ENCODE measurements at places on chromosomes 11 and 22.

DNA sequence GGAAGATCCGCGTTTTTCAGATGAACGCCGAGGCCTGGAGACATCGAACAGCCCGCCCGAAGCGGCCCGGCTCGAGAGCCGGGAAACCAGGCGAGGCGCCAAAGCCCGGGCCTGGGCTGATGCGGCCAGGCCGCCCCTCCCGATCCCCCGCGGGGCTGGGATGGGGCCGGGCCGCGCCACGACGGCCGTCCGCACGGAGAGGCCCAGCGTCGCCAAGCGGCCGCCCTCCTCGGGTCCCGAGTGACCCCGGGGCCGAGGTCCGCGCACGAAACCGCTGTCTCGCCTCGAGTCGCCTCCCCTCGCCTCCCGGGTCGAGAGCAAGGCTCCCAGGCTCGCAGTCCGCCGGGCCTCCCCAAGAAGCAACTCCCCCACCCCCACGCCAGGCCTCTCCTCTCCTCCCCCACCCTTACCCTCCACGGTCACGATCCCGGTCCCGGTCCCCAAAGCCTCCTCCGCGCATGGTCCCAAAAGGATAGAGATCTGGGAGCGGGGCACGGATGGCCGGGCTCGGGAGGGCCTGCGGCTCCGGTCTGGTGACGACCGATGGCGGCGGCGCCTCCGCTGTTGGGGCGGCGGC is 482 bp downstream of the DDX17 start:
- peak overlapping the region; percentile 83 for H3K4me3 ChIP-seq
- H3K27ac ChIP-seq: peak overlapping the region; percentile 99
- H3K4me1 ChIP-seq: peaks cover 47% of the 10 kb centered on the region
- DNase-seq: peak; percentile 91
- H3K27me3 ChIP-seq: no peaks in the 10 kb centered on the region
- H3K36me3 ChIP-seq: peaks cover 4% of the 10 kb centered on the region

- no peaks in the 10 kb centered on the region for H3K36me3 ChIP-seq
- H3K27ac ChIP-seq: no peak overlapping the region
- no peak overlapping the region for H3K4me3 ChIP-seq
- H3K27me3 ChIP-seq: no peaks in the 10 kb centered on the region
Measured at GRCh38 chr11:130631119-130631518, 182.7 kb downstream of the ADAMTS15 start.

DNA sequence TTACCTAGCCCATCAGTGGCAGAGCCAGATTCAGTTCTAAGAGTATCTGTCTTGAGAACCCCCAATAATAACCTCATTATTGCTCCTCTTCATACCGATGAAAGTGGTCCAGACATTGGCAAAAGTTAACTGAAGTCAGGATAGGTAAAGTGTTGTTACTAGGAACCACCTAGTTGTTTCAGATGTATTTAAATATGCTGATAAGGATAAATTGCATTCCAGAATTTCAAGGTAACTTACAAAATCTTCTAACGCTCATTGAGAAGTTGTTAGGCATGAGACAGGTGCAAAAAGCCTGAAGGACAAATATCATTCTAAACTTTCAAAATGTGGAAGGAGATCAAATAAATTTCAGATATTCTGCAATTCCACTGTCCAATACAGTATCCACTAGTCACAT is 27.8 kb downstream of the VWA5A start:
- no peak overlapping the region for H3K27ac ChIP-seq
- no peaks in the 10 kb centered on the region for H3K4me1 ChIP-seq
- H3K4me3 ChIP-seq: no peak overlapping the region
- H3K36me3 ChIP-seq: peaks cover 33% of the 10 kb centered on the region
- H3K27me3 ChIP-seq: no peaks in the 10 kb centered on the region

DNA sequence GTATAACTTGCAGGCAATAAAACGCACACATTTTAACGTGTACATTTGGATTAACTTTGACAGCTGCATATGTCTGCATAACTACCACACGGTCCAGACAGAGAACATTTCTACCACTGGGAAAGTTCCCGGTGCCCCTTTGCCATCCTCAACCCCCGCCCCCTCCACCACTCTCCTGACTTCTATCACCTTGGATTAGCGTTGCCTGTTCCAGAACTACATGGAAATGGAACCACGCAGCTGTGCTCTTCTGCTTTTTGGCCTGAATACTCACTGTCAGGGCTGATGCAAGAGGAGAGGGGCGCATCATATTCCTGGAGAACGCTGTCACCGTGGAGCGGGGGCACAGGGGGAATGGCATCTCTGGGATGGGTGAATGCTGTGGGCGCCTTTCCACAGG is 62.1 kb downstream of the LRP5 start:
- H3K27me3 ChIP-seq: no peaks in the 10 kb centered on the region
- H3K4me1 ChIP-seq: peaks cover 79% of the 10 kb centered on the region
- DNase-seq: no peak

DNA sequence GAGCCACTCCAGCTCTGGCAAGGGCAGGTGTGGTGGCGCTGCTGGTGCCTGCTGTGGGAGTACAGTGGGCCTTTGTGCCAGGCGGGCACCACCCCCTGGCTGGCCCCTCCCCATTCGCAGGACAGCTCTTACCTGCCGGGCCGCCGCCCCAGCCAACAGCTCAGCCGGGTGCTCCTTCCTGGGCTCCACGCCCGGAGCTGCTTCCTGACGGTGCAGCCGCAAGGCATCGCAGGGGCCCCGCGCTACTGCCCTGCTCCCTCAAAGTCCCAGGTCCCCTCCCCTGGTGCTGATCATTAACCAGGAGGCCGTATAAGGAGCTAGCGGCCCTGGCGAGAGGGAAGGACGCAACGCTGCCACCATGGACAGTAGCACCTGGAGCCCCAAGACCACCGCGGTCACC is at the start of gene SLC5A1:
SLC5A1 (plus strand) TSS at position 338 of the 400 bp plus-strand sequence; CDS start at position 359, 21 bp downstream.
- no peak for DNase-seq
- H3K27ac ChIP-seq: no peak within 1 kb of the TSS
- H3K4me1 ChIP-seq: no peaks in the 10 kb centered on the region
- H3K27me3 ChIP-seq: no peaks in the 10 kb centered on the region
- no peaks in the 10 kb centered on the region for H3K36me3 ChIP-seq

Data from tibial artery (tissue), 4 donors.